Activated B cell treated with CpG ODN at 0.5 μM for 24 hours (primary cell): ENCODE measurements at places on chromosomes 7 and 10.
A peak's percentile ranks its signal among the peaks of the same experiment; 100 is the strongest.

GRCh38 chr10:64574371-64574770 is 1053.2 kb downstream of the REEP3 start:
- no peak for DNase-seq

DNA sequence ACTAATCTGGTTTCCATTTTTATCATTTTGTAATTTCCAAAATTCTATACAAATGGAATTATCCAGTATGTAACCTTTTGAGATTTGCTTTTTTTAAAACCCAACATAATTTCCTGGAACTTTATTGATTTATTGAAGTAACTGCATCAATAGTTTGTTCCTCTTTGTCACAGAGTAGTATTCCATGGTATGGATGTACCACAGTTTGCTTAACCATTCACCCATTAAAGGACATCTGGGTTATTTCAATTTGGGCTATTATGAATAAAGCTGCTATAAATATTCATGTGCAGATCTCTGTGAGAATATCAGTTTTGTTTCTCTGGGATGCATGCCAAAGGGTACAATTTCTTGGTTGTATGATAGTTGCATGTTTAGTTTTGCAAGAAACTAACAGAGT is 2.9 kb downstream of the GPNMB start:
- DNase-seq, result no peak

DNA sequence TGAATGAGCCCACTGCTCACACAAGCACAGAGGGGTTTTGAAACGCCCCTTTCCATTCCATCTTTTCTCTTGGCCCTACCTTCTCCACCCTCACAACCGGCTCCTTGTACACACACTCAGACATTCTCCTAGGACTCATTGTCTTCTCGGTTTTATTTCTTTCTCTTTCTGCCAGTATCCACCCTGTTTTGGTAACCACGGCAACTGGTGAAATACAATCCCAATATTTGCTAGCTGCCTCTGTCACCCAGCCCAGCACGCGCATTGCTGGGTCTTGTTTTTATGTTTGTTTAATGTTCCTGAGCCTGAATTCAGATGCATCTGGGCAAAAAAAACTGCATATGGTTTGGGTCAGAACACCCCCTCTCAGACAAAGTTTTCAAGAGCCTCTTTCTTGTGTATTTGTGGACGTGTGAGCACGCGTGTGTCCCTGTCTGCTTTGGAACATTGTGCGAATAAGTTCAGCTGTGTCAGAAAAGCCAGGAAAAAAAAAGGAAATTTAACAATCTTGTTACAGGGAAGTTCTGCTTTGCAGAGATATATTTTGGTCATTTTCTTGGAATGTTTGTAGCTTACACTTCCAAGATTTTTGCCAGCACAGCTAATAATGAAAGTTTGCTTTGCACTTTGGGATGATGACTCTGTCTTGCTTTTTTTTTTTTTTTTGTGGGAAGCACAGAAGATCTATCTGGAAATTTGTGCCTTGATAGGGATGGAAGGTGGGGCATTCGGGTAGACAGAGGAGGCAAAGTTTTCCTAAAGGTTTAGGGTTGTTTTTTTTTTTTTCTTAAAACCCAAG is 225.9 kb downstream of the TRIL start:
- no peak for DNase-seq

GRCh38 chr10:128078136-128078969 is 47.9 kb downstream of the MKI67 start:
- peak; percentile 47 for DNase-seq

- no peak for DNase-seq
Measured at GRCh38 chr7:41809529-41809939, 106.6 kb upstream of the INHBA start.

DNA sequence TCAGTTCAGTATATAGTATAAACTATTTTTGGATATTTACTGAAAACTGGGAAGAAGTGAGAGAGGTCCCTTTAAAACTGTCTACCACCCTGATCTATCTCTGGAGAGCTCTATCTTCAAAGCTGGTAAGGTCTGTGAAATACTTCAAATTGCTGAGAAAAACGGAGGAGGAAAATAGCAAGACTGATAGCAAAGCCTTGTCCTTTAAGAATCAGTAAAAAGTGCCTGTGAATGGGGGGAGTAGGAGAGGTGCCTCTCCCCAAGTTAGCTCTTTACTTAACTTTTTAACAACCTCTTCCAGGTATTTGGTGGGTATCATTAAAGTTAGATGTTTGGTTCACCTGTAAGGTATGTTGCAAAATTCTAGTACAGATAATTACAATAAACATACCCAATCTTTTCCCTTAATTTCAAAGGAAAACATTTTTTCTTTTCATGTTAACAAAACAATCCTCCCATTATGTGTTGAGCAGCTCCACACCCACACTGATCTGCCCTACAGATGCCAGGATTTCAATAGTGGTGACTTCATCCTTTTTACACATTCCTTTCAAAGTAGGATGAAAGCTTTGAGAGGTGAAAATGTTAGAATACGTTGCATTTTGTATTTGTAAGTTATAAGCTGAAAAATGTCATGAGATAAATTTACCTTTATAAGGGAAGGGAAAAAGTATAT is 149.2 kb downstream of the CRPPA start:
- no peak for DNase-seq

DNA sequence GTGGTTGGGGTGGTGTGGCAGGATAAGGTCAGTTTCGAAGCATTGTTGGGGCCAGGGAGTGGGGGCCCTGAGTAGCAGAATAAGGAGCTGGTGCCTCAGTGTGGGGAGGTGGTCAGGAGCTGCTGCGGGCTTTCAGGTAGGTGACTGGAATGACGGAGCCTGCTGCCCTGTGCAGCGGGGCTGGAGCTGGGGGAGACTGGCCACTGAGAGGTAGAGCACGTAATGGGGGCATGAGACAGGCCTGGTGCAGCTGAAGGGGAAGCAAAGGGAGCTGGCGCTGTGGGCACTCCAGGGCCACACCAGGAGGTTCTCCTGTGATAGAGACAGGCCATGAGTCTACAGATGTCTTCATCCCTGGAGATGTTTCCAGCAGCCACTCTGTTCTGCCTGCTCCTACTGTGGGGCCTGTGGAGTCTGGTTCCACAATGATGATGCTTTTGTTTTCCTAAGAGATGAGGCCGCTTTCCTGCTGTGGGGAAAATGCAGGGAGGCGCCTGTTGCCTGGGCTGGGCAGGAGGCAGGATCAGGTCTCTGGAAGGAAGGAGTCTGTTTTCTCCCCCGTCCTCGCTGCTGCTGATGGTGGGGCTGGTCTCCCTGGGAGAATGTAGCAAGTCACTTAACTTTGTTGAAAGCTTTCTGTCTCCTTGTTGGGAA is 31.1 kb downstream of the NUB1 start:
- no peak for DNase-seq

GRCh38 chr7:15853832-15854470 is 167.5 kb upstream of the MEOX2 start:
- DNase-seq, result no peak

- no peak for DNase-seq
Measured at GRCh38 chr7:44727158-44727936, 21.3 kb upstream of the ZMIZ2 start.

GRCh38 chr7:1938788-1939433 is 268.8 kb downstream of the ELFN1 start:
- DNase-seq, result no peak

- DNase-seq, result no peak
Measured at GRCh38 chr7:6385110-6385781, 62.5 kb downstream of the DAGLB start.

GRCh38 chr10:121323443-121323842 is 274.8 kb downstream of the FGFR2 start:
- no peak for DNase-seq
